ENCODE measurements at places on chromosomes 12 and 14.

GRCh38 chr14:67441256-67441655 lies 29.3 kb upstream of the PLEK2 start:
- no peak for DNase-seq

- DNase-seq: no peak
These were observed 1.0 kb upstream of the BTG1 start for GRCh38 chr12:92146497-92147224.

- no peak for DNase-seq
These were observed 9.4 kb upstream of the MORN3 start for GRCh38 chr12:121678716-121679300.

GRCh38 chr12:57897286-57897974 lies 43.9 kb upstream of the ATP23 start:
- no peak for DNase-seq

DNA sequence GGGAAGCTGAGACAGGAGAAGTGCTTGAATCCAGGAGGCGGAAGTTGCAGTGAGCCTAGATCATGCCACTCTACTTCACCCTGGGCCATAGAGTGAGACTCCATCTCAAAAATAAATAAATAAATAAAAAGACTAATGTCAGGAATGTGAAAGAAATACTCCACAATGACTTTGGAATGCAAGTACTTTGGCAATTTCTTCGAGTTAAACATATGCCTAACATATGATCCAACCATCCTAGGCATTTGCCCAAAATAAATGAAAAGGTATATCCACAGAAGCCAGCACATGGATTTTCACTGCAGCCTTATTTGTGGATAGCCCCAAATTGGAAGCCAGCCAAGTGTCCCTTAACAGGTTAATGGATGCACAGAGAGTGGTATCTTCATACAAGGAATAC lies 357.9 kb upstream of the TMEM132C start:
- DNase-seq: no peak

- peak; percentile 80 for DNase-seq
These were observed 463.6 kb downstream of the NRXN3 start for GRCh38 chr14:78633752-78634151.

DNA sequence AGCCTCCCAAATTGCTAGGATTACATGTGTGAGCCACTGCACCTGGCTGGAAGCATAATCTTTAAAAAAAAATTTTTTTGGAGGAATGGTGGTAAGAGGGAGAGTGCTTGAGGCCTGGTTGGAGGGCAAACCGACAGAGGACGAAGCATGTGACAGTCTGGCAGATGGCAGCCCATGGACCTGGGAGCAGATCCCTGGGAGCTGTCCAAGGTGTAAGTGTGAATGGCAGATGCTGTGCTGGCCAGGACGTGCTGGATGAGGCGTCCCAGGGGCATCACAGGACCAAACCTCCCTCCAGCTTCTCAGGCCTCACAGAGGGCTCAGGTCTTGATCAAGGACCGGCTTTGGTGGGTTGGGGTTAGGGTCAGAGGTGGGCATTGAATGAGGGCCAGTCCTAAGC lies 128.4 kb upstream of the NCOR2 start:
- DNase-seq: no peak

GRCh38 chr12:16325426-16325825 lies 22.0 kb upstream of the MGST1 start:
- DNase-seq: no peak

DNA sequence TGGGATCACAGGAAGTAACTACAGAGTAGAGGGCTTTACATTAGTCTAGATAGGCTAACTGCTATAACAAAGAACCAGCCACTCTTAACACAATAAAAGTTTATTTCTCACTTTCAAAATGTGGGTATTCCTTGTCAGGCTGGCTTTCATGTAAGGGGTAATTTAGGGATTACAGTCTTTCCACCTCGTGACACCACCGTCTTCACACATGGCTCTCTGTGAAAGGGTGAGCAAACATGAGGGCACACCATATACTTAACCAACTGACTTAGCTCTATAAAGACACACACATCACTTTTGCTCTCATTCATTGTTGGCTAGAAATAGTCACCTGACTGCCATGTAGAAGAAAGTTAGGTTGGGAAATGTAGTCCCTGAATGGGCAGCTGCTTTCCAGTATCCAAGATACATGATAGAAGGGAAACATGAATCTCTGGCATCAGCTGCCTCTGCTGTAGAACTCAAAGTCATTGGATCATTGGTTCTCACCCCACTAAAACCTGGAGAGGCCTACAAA lies 66.1 kb upstream of the CRY1 start:
- DNase-seq: no peak

- DNase-seq: peak; percentile 72
These were observed 764.3 kb downstream of the NOVA1 start for GRCh38 chr14:25833341-25834126.

- DNase-seq: no peak
These were observed 412.3 kb downstream of the TRHDE start for GRCh38 chr12:72684491-72684890.

GRCh38 chr14:99593971-99594841 lies 9.8 kb downstream of the CCDC85C start:
- no peak for DNase-seq

DNA sequence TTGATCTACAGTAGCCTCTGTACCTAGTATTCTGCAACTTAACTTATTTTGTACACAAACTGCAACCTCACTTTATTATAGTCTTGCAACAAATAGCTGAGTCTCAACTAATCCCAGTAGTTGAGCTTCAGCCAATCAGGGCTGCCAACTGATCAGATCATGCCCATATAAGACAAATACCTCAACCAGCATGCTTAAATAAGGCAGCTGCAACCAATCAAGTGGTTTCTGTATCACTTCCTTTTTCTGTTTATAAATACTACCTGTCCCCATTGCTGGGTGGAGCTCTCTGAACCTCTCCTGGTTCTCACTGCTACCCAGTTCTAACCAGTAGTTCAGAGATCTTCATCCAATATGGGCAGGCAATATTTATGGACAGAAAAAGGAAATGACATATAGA lies 248.5 kb upstream of the FBXO33 start:
- DNase-seq: no peak

- DNase-seq: no peak
These were observed 123.1 kb downstream of the PIWIL1 start for GRCh38 chr12:130460611-130461446.

DNA sequence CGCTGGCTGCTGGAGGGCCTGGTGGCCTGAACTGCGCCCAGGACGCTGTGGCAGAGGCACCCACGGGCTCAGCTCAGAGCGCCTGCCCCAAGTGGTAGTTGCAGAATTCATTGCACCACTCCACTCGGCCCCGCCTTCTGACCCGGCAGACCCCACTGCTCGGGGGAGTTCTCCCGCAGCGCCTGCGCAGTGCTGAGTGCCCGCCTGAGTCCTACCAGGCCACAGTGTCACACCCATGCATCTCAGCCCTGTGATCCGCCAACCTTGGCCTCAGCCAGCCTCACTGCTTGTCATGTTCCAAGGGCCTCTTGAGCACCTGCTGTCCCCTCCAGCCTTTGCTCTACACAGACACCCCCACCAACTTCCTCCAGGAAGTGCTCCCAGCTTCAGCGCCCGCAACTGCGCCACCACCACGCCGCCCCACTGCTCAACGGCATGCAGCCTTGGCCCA lies 12.2 kb downstream of the DEGS2 start:
- DNase-seq: no peak

- no peak for DNase-seq
These were observed 81.3 kb upstream of the NID2 start for GRCh38 chr14:52150162-52150561.

DNA sequence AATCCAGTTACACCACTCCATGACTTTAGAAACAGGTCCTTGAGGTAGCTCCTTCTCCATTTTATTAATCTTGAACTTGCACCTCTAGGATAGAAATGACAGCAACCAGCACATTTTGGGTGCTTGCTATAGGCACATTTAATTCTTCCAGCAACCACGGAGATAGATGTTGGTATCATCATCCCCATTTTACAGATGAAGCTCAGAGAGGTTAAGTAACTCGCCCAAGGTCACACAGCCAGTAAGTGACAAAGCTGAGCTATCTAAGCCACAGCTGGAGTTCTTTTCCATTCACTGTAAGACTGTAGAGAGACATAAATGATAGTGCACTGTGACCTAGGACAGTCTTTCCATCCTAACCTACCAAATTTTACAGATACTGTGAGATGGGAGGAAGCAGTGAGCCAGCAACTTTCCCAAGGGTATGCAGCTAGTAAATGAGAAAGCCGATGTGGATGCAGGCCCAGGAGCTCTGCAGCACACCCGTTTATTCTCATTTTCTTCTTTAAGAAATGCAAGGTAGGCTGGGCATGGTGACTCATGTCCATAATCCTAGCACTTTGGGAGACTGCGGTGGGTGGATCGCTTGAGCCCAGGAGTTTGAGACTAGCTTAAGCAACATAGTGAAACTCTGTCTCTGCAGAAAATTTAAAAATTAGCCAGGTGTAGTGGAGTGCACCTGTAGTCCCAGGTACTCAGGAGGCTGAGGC lies 103.2 kb downstream of the TBX5 start:
- DNase-seq: no peak

DNA sequence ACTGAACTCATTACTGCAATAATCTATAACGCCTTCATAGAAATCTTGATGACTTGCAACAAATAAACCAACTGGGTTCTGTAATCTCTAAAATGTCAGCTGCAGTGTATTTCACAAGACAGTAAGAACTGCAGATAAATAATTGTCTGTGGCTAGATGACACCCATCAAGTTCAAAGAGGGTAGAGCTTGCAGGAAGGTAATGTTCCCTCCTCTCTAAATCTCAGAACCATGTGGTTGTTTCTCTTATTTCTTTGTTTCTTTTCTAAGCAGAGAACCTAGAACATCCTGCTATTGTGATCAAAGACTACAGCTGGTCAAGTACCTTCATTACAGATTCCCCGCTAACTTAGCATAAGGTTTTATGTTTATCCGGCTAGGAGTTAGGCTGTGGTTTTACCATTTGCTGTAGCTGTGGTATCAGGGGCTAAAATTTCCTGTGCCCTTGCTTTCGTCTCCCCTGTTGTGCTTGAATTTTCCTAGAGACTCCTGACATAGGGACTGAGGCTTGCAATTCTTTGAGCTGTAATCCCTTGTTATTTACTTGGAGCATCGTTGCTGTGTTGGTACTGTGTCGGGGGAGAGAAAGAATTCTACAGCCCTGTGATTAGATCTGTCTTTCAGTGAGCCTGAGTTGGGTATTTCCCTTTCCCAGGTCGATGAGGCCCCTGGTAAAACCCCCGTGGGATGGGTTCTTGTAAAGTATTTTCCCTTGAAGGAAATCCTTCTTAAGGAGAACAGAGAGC lies 253.1 kb upstream of the BTG1 start:
- no peak for DNase-seq

DNA sequence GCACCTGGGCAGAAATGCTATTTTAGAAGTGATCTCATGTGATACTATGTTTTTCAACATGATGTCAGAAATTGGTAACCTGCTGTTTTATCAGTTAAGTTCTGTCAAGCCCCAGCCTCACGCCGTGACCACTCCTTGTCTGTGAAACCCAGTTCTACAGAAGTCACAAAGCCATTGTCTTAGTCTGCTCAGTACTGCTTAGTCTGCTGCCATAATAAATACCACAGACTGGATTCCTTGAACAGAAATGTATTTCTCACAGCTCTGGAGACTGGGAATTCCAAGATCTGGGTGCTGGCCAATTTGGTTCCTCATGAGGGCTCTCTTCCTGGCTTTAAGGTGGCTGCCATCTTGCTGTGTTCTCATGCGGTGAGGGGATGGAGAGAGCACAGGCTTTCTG lies 176.9 kb downstream of the PRKCH start:
- DNase-seq: no peak

DNA sequence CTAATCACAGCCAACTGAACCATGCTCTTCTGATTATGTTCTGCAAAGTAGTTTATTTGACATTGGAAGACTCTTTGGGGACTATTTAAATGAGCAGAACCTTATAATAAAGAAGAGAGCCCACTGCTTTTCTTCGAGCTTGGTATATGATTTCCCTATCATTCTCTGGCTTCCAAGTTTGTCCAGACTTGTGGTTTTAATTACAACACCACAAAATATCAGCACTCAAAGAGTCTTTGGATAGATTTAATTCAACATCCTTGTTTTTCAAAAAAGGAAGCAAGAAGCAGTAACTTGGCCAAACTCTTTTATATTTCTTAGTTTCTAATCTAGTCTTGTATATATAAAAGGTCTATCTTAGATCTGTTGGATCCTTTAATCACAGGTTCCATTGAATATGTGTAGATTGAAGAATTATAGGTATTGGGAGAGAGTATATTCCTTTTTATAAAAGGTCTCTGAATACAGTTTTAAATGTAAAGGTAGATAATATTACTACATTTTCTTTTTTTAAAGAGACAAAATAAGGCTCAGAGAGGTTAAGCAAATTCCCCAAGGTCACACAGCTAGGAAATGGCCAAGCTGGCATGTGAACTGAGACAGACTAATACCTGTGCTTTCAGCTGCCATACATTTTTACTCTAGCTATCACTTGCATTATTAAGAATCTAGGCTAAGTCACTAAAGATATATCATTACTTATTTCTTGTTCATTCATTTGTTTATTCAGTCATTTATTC lies 172.8 kb downstream of the SSPN start:
- no peak for DNase-seq

DNA sequence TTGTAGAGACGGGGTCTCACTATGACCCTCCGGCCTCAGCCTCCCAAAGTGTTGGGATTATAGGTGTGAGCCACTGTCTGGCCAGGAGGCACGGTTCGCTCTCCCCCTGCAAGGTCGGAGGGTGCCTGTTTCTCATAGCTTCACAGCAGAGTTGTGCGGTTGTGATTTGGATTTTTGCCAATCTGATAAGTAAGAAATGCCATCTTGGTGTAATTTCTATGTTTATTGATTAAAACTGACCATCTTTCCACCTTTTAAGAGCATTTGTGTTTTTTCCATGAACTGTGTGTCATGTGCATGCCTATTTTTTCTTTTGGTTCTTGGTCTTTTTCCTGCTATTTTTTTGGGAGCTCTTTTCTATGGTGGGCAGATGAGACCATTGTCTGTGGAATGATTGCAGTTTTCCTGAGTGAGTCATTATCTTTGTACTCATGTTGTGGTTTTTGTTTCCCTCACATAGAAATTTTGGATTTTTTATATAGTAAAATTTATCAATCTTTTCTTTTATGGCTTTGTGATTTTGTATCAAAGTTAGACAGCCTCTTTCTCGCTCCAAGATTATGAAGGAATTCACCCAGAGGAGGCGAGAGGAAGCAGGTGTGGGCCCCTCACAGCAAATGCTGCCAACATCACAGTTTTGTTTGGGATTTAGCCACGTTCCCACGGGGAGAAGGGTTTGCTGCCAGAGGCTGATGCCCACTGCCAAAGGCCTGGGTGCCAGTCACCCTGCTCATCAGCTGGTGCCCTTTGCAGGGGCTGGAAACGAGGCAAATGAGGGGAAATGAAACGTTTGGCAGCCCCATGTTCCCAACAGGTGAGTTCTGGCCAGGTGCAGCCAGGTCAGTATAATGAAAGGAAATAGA lies 47.2 kb downstream of the RFX4 start:
- no peak for DNase-seq

DNA sequence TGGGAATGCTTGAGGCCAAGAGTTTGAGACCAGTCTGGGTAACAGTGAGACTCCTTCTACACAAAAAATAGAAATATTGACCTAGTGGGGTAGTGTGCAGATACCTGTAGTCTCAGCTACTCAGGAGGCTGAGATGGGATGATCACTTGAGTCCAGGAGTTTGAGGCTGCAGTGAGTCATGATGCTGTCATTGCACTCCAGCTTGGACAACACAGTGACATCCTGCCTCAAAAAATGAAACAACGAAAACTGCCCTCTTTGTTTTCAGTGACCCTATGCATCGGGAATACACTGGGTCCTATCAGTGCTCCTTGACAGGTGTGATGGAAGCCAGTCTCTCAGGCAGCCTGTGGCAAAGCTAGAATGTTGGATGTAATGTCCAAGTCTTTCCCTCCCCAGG lies 311.5 kb upstream of the OR4E1 start:
- no peak for DNase-seq

GRCh38 chr12:11829764-11830194 lies 180.3 kb downstream of the ETV6 start:
- no peak for DNase-seq
